HT1080 (cell line): ENCODE measurements at places on chromosomes 4 and X.

- peak; percentile 79 for DNase-seq
Measured at GRCh38 chr4:125735102-125735501, 420.3 kb downstream of the FAT4 start.

GRCh38 chrX:48896611-48897011, 957 bp downstream of the TIMM17B start:
- no peak for DNase-seq

DNA sequence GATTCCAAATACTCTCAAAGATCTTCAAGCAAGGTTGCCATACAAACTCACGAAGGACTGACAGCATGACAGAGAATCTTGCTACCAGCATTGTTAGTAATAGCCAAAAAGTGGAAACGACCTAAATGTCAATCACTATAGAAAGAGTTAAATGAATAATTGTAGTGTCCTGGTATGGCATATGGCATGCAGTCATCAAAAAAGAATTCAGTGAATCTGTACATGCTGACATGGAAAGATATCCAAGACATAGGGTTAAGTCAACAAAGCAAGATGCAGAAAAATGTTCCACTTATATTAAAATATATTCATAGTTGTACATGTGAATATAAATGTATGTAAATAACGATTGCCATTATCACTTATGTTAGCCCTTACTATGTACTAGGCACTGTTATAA, 37.6 kb downstream of the SRPX2 start:
- no peak for DNase-seq

GRCh38 chr4:155403886-155404285, 27.1 kb upstream of the MAP9 start:
- DNase-seq, result peak; percentile 42
